MG63 (cell line): ENCODE measurements at places on chromosomes 12 and 14. TPM values are rescaled to one million over a fixed set of nuclear protein-coding genes. Genes with fewer than 3 reads are reported as not detected.
A peak's percentile ranks its signal among the peaks of the same experiment; 100 is the strongest.

DNA sequence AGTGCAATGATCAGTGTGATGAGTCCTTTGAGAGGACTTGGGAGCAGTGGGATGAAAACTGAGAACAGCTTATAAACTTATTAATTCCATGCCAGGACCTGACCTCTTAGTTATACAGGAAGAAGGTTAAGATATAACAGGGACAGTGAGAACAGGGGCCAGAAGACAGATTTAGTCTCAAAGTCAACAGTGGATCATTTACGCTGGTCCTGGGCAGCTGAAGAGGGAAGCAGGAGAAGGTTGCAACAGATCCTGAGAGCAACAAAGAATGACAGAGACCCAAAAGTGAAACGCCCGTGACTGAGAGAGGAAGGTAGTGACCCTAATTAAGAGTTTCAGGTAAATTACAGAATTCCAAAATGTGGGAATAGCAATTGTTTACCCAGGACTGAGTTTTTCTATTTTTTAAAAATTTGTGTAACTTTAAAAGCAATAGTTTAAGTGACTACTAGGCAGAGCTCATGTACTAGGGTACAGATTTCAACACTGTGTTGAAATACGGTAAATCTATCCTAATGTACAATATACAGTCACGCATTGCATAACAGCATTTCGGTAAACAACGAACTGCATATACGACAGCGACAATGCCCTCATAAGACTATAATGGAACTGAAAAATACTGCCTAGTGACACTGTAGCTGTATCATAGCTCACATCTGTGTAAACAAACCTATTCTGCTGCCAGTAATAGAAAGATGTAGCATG, 77.7 kb upstream of the GNPNAT1 start:
- DNase-seq: no peak

Gene LRCOL1
- not detected in 2 replicates for total RNA-seq

Gene PYM1
- total RNA-seq: 34.6 and 42.6 TPM in 2 replicates

DNA sequence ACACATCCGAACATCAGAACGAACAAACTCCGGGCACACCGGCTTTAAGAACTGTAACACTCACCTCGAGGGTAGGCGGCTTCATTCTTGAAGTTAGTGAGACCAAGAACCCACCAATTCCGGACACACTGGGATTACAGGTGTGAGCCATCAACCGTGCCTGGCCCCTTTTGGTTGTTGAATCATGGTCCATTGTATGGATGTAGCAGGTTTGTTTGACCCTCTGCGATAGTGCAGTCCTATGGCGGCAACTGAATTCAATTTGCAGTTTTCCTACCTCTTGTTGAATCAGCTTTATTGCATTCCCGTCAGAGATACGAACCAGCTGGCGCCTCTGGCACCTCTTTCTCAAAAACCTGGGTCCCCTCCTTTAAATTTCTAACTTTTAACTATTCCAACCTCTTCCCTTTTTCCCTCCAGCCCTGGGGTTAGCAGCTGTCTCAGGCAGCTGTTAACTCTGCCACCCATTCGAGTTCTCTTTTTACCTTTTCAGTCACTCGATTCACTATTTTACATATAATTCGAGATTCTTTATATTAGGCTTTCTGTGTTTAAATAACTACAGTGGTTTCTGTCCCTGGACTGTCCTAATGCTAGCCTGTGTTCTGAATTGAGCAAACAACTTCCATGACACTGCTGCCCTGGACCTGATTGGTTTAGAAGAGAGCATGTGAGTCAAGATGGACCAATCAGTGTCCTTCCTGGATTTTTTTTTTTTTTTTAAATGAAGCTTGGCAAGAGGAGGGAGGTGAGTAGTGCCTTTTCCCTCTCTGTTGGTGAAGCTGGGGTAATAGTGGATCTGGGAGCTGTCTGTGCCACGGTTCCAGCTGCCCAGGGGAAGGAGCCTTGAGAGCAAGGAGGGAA, 261.5 kb downstream of the PCNX1 start:
- DNase-seq: peak; percentile 6

Gene TMEM132C
- not detected in 2 replicates for total RNA-seq

DNA sequence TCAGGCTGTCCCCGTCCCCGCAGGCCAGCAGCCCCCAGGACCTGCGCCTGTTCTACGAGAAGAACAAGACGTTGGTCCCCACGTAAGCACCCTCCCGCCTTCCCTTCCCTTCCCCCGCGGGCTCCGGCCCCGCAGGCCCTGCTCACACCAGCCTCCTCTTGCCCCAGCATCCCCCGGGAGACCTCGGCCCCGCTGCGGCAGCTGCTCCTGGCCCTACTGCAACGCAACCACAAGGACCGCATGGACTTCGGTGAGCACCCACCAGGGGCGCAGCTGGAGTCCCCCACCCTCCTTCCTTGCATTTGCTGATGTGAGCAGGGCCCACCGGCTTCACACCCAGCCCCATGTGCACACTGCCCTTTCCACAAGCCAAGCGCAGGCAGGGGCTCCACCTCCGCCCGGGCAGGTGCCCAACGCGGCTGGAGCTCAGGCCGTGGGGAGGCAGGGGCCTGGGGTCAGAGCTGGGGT, 15.4 kb downstream of the ULK1 start:
- no peak for DNase-seq

Gene RNASE3
- total RNA-seq: not detected in 2 replicates

DNA sequence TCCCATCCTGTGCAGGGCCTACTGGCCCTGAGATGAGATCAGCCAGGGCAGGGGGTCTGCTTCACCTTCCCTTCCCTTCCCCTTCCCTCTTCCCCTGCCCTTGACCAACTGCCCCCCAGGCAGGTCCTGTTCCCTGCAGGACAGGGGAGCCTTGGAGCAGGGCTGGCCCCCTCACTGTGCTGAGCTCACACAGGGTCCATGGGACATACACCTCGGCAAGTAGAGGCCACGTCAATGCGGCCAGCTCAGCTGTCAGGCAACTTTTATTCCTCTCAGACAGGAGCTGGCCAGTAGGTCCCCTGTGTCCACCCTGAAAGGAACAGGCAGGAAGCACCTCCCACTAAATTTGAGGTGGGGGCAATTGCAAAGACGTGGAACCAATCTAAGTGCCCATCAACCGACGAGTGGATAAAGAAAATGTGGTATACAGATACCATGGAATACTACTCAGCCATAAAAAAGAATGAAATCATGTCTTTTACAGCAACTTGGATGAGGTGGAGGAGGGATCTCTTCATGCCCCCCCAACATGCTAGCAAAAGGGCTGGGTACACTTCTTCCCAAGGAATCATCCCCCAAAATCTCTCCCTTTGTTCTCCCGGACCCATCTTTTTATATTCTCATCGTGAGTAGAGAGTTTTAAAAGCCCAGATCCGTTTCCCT, 148.7 kb downstream of the BCL11B start:
- no peak for DNase-seq

GRCh38 chr14:57297852-57298251, 29.1 kb downstream of the AP5M1 start:
- no peak for DNase-seq

GRCh38 chr12:31922341-31923062, 36.7 kb upstream of the RESF1 start:
- peak; percentile 27 for DNase-seq

Gene VRTN
- total RNA-seq: not detected in 2 replicates

Gene SUSD6
- 1.9 and 3.1 TPM in 2 replicates for total RNA-seq

GRCh38 chr12:128794661-128795529, 28.9 kb downstream of the SLC15A4 start:
- DNase-seq: no peak

DNA sequence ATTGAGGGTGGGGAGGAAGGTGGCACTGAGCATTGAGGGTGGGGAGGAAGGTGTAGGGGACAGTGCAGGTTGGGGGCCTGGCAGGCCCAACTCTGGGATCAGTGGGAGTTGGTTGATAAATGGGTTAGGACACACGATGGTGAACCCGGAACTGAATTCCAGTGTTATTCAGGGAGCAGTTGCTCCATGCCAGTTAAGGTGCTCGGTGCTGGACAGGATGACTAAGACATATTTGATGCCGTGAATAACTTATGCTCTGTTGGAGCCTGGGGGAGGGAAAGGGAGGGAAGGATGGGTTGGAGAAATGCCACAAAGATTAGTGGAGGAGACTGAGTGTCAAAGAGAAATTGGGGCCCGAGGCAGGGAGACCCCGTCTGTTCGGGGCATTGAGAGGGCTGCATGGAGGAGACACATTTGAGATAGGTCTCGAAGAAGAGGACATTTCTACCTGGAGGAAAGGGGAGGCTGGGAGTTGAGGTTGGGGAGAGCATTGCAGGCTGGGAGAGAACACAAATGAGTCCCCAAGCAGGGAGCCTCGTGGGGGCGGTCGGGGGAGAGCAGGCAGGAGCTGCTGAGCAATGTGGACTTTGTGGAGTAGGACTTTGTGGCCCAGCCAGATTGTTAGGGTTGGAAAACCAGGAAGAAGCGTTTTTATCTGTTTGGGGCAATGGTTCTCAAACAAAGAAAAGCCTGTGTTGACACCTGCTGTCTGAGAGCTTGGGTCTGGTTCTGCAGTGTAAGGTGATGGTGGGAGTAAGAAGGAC, 65.3 kb downstream of the IQSEC3 start:
- no peak for DNase-seq

Gene PROX2
- not detected in 2 replicates for total RNA-seq

DNA sequence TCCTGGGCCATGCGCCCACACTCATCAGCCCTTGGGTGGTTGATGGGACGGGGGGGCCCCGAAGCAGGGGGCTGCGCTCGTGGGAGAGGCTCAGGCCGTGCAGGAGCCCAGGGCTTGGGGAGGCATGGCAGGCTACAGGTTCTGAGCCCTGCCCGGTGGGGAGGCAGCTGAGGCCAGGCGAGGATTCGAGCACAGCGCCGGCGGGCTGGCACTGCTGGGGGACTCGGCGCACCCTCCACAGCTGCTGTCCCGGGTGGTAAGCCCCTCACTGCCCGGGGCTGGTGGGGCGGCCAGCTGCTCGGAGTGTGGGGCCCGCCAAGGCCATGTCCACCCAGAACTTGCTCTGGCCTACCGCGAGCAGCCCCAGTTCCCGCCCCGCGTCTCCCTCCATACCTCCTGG, 295.8 kb upstream of the SEL1L start:
- DNase-seq: no peak

Gene MSI1
- not detected in 2 replicates for total RNA-seq

Gene CGRRF1
- 5.9 and 6.0 TPM in 2 replicates for total RNA-seq

Gene KRT8
- total RNA-seq: 39.2 and 44.4 TPM in 2 replicates

Gene ACVRL1
- total RNA-seq: 0.52 and 1.4 TPM in 2 replicates

DNA sequence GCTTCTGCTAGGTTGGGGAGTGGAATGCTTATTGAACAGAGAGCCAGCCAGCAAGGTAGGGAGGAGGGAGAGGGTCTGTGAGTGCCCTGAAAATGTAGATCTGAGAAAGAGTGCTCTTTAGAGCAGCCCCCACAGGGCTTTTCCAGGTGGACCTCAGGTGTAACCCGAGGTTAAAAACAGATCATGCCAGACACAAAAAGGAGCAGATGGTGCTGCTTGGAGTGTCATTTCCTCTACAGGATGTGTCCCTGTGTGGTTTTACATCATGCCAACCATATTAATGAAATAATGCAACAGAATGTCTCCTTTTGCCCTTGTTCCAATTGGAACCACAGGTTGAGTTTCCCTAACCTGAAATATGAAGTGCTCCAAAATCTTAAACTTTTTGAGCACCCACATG, 6.4 kb downstream of the SUSD6 start:
- no peak for DNase-seq

- DNase-seq: no peak
These were observed 148.8 kb upstream of the E2F7 start for GRCh38 chr12:77214136-77214535.

- DNase-seq: no peak
These were observed 58.4 kb upstream of the DIO3 start for GRCh38 chr14:101502761-101503392.

Gene SLC10A1
- total RNA-seq: not detected in 2 replicates

Gene PLEKHG7
- total RNA-seq: not detected in 2 replicates

DNA sequence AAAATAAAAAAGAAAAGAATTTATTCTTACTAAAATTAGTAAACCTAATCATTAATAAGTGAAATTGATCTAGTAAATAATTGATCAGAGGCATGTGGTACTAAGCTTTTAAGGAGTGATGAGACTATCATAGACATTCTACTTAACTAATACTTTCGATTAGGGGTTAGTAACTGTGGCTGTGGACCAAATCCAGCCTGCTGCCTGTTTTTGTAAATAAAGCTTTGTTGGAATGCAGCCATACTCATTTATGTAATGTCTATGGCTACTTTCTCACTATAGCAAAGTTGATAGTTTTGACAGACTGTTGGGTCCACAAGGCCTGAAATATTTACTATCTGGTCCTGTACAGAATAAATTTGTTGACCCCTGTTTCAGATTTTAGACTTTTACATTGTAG, 63.2 kb downstream of the PLEKHA5 start:
- no peak for DNase-seq

Gene FOXA1
- total RNA-seq: 0.64 TPM in 1 of 2 replicates, not detected in the other

DNA sequence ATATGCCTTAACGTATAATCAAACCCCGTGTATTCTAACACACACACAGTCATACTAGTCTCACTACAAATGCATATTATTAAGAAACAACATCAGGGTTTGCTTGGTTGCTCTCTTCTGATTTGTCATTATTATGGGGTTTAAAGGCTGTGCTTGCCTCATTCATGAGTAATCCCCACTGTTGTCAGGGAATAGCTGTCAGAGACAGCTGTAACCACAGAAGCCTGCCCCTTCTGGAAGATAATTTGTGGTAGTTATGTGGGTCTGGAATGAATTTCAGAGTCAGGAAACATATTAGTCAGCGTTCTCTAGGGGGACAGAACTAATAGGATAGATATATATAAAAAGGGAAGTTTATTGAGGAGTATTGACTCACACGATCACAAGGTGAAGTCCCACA, 456.9 kb upstream of the TMEM132C start:
- DNase-seq: peak; percentile 72

Gene MOK
- total RNA-seq: 17.6 and 23.0 TPM in 2 replicates

- no peak for DNase-seq
These were observed 12.5 kb downstream of the TMEM253 start for GRCh38 chr14:21113369-21113768.
